ENCODE measurements at places on chromosomes 1 and 21.
A peak's percentile ranks its signal among the peaks of the same experiment; 100 is the strongest.

GRCh38 chr1:165424454-165425216, 20.3 kb downstream of the RXRG start:
- DNase-seq: no peak

GRCh38 chr1:22788254-22788661, 77.6 kb downstream of the EPHB2 start:
- no peak for DNase-seq

- DNase-seq: no peak
Measured at GRCh38 chr1:65457868-65458267, 37.4 kb downstream of the LEPR start.

DNA sequence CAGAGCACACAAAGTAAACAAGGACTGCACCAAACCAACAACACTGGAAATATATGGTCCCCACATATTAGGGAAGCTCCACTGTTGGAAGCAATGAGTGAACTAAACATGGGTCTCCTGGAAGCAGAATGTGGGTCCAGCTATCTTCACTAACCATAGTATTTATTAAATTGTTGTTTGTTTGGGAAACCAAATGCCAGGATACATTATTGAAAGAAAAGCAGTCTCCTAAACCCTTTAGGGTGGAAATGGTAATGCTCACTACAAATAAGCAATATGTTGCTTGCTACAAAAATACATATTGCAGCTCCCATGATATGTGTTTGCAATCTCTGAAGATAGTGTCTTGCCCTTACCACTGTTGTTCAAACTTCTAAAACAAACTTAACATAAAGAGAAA, 2.2 kb downstream of the NEGR1 start:
- no peak for DNase-seq

- no peak for DNase-seq
Measured at GRCh38 chr1:116628448-116628847, 39.1 kb downstream of the IGSF3 start.

GRCh38 chr1:1779691-1780597, 1.7 kb upstream of the NADK start:
- peak; percentile 35 for DNase-seq

DNA sequence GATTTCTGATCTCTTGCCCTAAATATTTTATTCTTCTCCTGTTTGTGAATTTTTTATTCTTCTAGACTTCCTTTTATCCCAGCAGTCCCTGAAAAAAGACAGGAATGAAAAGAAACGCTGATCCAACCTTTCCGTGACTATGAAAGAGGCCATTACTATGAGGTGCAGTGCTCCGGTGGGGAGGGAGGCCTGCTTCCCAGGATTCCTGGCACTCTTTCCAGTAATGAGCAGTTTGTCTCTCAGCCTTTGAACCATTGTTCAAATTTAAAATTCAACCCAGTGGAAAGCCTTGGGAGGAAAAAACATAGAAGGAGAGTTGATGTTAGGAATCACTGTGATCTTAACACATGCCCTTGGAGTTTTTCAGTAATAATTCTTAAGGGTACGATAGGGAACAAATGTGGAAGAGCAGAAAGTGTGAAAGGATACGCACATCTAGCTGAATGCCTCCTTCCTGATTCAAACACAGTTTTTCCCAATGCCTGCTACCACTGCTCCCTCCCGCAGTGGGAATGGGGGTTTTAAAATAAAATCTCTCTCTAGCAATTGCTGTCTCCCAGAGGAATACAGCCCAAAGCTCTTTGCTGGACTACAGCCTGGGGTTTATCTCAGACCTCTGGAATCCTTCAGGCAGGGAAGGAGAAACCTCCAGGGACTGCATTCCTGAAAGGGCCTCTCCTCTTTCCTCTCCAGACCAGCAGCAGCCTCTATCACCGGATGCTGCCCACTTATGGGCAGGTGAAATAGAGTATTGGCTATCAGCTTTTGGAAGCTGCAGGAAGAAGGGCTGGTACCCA, 6.1 kb downstream of the IER5 start:
- DNase-seq: no peak

DNA sequence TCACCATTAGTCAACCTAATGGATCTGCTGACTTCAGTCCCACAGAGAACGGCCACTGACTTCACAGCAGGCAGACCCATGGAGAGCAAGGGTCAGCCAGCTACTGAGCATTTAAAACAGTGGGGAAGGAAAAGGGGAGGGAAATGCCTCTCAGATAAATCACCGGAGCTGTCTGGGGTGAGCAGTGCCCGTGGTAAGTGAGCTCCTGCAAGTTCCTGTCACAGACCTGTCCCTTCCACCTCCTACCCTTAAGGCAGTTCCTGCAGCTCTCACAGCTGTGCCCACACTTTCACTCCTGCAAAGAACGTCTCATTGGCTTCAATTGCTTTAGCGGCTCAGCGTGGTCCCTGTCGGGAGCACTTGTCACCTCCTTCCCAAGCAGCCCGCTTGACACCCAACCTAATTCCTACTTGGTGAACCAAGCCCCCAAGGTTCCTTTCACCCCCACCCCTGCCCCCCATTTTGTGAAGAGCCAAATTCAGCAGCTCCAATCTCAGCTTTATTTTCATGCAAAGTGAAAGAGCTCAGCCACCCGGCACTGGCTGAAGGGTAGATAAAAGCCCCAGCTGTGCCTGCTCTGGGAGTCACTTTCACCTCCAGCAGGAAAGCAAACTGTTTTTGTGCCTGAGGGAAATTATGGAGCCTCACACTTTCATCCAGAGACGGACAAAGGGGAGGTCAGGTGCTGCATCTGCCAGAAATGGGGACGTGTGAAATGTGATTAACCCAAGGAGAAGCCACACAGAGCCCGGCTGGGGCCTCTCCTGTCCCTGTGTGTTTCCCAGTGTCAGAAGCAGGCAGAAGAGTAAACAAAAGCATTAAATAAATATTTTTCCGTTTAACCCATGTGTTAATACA, 306.2 kb downstream of the TTLL7 start:
- no peak for DNase-seq

DNA sequence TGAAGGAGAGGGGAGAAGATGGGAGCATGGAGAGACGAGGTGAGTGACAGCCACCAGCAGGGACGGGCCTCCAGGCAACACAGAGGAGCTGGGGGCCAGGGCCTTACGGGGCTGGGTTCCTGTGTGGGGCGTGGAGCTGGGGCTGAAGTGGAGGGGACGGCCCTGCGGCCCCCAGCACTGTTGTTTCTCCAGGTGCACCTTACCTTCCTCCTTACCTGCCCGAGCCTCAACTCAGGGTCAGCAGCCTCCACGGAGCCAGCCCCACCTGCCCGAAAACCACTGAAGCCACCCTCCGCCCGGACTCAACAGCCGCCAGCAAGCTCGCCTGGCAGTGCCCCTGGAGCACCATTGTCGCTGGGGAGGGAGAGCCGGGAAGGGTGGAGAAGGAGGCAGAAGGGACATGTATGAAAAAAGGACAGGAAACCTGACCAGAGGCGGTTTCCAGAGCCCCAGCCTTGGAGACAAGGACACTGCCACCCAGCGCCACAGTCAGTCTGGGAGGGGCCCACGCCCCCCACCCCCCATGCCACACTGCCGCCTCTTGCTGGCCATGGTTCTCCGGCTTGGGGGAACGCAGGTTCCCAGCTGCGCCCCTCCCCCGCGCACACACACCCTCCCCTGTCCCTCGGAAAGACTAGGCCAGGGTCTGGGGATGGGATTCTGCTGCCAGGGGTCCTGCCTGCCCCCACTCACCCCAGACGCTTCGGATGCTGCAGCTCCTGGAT, 10.6 kb downstream of the PLA2G2F start:
- no peak for DNase-seq
